Suprapubic skin (tissue), 4 donors: ENCODE measurements at places on chromosomes 1 and 21. TPM values are rescaled to one million over a fixed set of nuclear protein-coding genes. Genes with fewer than 3 reads are reported as not detected.

HES3 gene
- not detected for total RNA-seq

HPCA gene
- not detected for total RNA-seq

SLC22A15 gene
- 7.4 TPM for total RNA-seq

IGSF21 gene
- total RNA-seq, result 1.2 TPM

- H3K36me3 ChIP-seq, result no peaks in the 10 kb centered on the region
- H3K4me3 ChIP-seq, result no peak overlapping the region
- DNase-seq, result no peak
- H3K4me1 ChIP-seq, result no peaks in the 10 kb centered on the region
- H3K27me3 ChIP-seq, result peaks cover 3% of the 10 kb centered on the region
Measured at GRCh38 chr21:15141261-15141970, 76.6 kb upstream of the NRIP1 start.

NEXN gene
- 1.1 TPM for total RNA-seq

GRCh38 chr1:147214842-147215539, 10.1 kb downstream of the FMO5 start:
- no peaks in the 10 kb centered on the region for H3K27me3 ChIP-seq
- H3K27ac ChIP-seq, result no peak overlapping the region
- H3K4me3 ChIP-seq, result no peak overlapping the region
- no peaks in the 10 kb centered on the region for H3K4me1 ChIP-seq
- DNase-seq, result no peak
- peaks cover 6% of the 10 kb centered on the region for H3K36me3 ChIP-seq

PLA2G2C gene
- total RNA-seq, result not detected

- H3K36me3 ChIP-seq, result no peaks in the 10 kb centered on the region
- peaks cover 24% of the 10 kb centered on the region for H3K27me3 ChIP-seq
- no peaks in the 10 kb centered on the region for H3K4me1 ChIP-seq
- H3K4me3 ChIP-seq, result no peak overlapping the region
- H3K27ac ChIP-seq, result no peak overlapping the region
Measured at GRCh38 chr1:11377001-11377583, 101.9 kb upstream of the DISP3 start.

GRCh38 chr1:179510038-179510437, 65.7 kb downstream of the NPHS2 start:
- no peaks in the 10 kb centered on the region for H3K36me3 ChIP-seq
- H3K27ac ChIP-seq, result no peak overlapping the region
- DNase-seq, result no peak
- H3K4me1 ChIP-seq, result no peaks in the 10 kb centered on the region
- H3K4me3 ChIP-seq, result no peak overlapping the region

- no peaks in the 10 kb centered on the region for H3K27me3 ChIP-seq
- H3K4me1 ChIP-seq, result peaks cover 11% of the 10 kb centered on the region
- no peak overlapping the region for H3K4me3 ChIP-seq
- no peaks in the 10 kb centered on the region for H3K36me3 ChIP-seq
- no peak for DNase-seq
- no peak overlapping the region for H3K27ac ChIP-seq
Measured at GRCh38 chr1:159113596-159114433, 37.2 kb upstream of the AIM2 start.

ZNF496 gene
- total RNA-seq, result 19.5 TPM

WLS gene
- 75.0 TPM for total RNA-seq

GRCh38 chr1:18932387-18932786, 24.1 kb downstream of the IFFO2 start:
- H3K4me3 ChIP-seq, result no peak overlapping the region
- no peaks in the 10 kb centered on the region for H3K27me3 ChIP-seq
- no peak overlapping the region for H3K27ac ChIP-seq

DNA sequence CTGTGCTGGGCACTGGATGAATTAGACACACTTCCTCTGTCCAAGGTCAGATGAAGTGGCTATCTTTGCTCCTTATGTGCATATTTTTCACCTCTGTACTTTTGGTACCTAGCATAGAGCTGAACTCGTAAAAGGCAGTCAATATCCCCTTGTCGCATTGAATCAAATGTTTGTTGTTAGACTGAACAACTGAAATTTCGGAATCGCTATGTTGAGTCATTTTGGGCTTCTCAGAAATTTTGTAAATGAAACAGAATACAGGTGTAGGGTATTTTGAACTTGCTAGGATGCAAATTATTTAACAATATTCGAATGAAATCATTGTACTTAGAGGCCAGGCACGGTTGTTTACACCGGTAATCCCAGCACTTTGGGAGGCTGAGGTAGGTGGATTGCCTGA, 48.0 kb downstream of the PDE4B start:
- no peak for DNase-seq
- H3K27me3 ChIP-seq, result no peaks in the 10 kb centered on the region
- no peak overlapping the region for H3K4me3 ChIP-seq
- no peaks in the 10 kb centered on the region for H3K36me3 ChIP-seq

C1orf115 gene
- total RNA-seq, result 24.5 TPM

OLIG2 gene
- total RNA-seq, result not detected

GRCh38 chr1:78622548-78622947, 2.3 kb downstream of the IFI44L start:
- peaks cover 20% of the 10 kb centered on the region for H3K4me1 ChIP-seq
- no peak overlapping the region for H3K4me3 ChIP-seq
- no peaks in the 10 kb centered on the region for H3K36me3 ChIP-seq
- H3K27me3 ChIP-seq, result no peaks in the 10 kb centered on the region

DNA sequence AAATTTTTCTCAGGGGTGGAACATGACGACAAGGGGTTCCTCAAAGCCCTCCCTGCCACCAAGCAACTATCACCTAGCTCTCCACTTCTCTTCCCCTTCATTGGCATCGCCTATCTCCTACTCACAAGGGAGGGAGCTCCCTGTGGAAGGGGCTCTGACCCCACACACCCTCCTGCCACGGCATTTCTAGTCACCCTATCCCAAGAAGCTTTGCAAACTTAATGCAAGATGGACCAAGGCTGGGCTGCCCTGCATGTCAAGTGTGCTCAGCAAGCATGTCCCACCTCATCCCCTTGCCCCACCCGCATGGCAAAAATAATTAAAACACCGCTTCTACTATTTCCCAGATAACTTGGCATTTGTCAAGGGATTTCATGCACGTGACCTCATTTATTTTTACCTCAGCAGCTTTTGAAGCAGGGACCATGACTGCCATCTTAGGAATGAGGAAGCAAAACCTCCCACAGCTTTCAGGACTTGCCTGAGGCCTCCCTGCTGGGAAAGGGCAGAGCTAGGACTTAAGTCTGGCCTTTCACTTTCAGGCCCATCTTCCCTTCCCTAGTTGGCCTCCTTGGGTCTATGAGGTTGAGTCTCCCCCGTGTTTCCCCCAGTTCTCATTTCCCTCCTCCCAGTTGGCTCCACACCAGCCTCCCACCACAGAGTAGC, 161.3 kb downstream of the TSEN15 start:
- no peak overlapping the region for H3K4me3 ChIP-seq
- no peaks in the 10 kb centered on the region for H3K4me1 ChIP-seq
- H3K27ac ChIP-seq, result no peak overlapping the region
- no peak for DNase-seq
- no peaks in the 10 kb centered on the region for H3K36me3 ChIP-seq
- H3K27me3 ChIP-seq, result no peaks in the 10 kb centered on the region

GRCh38 chr1:96978444-96978843, 256.9 kb downstream of the PTBP2 start:
- no peaks in the 10 kb centered on the region for H3K4me1 ChIP-seq
- no peak for DNase-seq
- H3K4me3 ChIP-seq, result no peak overlapping the region
- no peak overlapping the region for H3K27ac ChIP-seq

DNA sequence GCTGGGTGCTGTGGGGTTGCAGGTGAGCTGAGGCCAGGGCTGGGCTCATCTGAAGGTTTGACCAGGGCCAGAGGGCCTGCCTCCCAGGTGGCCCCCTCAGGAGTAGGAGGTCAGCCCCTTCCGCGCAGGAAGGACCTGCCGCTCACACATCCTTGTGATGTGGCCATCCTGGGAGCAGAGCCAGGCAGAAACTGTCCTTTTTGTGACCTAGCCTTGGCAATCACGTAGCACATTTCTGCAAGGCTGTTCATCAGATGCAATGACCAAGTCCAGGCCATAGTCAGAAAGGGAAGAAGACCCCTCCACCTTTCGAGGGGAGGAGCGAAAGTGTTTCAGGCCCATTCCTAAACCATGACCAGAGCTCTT, 55.5 kb upstream of the TRAPPC10 start:
- H3K36me3 ChIP-seq, result peaks cover 33% of the 10 kb centered on the region
- DNase-seq, result no peak
- no peak overlapping the region for H3K4me3 ChIP-seq
- H3K4me1 ChIP-seq, result no peaks in the 10 kb centered on the region

GRCh38 chr1:176517484-176517883, 54.5 kb downstream of the PAPPA2 start:
- no peaks in the 10 kb centered on the region for H3K4me1 ChIP-seq
- H3K27me3 ChIP-seq, result no peaks in the 10 kb centered on the region
- no peak overlapping the region for H3K4me3 ChIP-seq
- no peaks in the 10 kb centered on the region for H3K36me3 ChIP-seq
- no peak for DNase-seq

DNA sequence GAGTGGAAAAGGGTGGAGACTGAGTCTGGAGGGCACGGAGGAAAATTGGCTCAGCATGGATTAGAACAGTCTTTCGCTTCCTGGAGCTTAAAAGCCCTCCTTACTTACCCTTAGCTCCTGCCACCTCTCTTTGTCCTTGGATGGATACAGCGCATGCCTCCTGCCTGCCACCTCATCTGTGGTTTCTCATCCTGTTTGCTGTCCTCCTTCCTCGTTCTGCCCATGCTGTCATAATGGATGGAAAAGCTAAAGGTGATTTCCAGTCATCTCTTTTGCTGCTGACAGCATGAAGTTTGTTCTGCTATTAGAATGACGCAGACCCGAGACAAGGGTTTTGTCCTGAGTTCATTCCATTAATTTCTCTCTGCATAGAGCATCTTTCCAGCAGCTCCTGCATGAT, 425.9 kb downstream of the KIF26B start:
- H3K4me1 ChIP-seq, result no peaks in the 10 kb centered on the region
- no peaks in the 10 kb centered on the region for H3K36me3 ChIP-seq
- no peaks in the 10 kb centered on the region for H3K27me3 ChIP-seq
- H3K4me3 ChIP-seq, result no peak overlapping the region
- no peak for DNase-seq
- H3K27ac ChIP-seq, result no peak overlapping the region
